A549 treated with DMSO at 1 μM for 4 hours (cell line): ENCODE measurements at places on chromosomes 13 and 19. TPM values are rescaled to one million over a fixed set of nuclear protein-coding genes. Genes with fewer than 3 reads are reported as not detected.

The CRB3 gene
- 3.0 to 6.0 TPM (median 4.7 TPM) in 5 replicates for total RNA-seq

The ZNF607 gene
- 4.5 to 6.2 TPM (median 5.5 TPM) in 5 replicates for total RNA-seq

The SRRM5 gene
- 0.61 to 1.4 TPM (median 0.85 TPM) in 5 replicates for total RNA-seq

The GJB2 gene
- 0.85 to 1.2 TPM (median 1.1 TPM) in 5 replicates for total RNA-seq

The SLC7A1 gene
- 33.1 to 38.1 TPM (median 36.6 TPM) in 5 replicates for total RNA-seq

The NLRP7 gene
- 0.06 to 0.38 TPM in 2 of 5 replicates, not detected in the others for total RNA-seq
